C1 segment of cervical spinal cord (tissue), 14 donors: ENCODE measurements at places on chromosomes 2 and 18.

GRCh38 chr2:241321886-241322285 is 6.2 kb downstream of the SEPTIN2 start:
- DNase-seq: no peak

GRCh38 chr2:190576573-190576972 is 42.1 kb upstream of the NEMP2 start:
- no peak for DNase-seq

GRCh38 chr2:10003206-10004125 is 39.9 kb upstream of the KLF11 start:
- DNase-seq: no peak

- no peak for DNase-seq
These were observed 685.5 kb upstream of the FSHR start for GRCh38 chr2:49839818-49840217.

GRCh38 chr18:59109375-59109774 is 30.3 kb upstream of the SEC11C start:
- no peak for DNase-seq

DNA sequence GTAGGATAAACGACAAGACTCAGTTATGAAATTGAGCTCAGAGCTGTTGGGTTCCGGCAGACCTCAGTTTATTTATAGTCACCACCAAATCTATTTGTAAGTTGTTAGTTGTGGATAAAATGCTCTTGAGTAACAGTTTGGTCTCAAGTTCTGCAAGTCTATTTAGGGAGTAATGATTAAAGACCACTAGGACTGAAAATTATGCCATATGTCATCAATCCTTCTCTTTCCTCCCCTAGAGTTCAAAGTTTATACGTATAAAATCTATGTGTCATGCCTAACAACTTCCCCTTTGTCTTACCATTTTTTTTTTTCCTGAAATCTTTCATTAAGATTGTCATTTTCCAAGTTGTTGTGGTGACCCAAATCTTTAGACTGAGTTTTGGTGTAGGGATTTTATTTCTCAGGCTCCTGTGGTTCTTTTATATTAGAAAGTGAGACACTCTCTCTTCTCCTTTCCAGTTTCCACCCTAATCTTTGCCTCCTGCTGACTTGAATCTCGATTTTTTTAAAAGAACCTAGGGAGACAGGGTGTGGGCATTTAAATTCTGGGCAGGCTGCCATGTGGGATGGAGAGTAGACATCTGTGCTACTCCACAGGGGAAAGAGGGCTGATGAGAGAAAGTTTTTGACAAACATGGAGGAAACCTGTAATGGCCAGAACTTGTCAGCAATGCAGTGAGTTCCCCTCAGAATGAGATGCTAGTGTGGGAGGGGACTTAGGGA is 51.0 kb downstream of the LAMA3 start:
- DNase-seq: no peak

DNA sequence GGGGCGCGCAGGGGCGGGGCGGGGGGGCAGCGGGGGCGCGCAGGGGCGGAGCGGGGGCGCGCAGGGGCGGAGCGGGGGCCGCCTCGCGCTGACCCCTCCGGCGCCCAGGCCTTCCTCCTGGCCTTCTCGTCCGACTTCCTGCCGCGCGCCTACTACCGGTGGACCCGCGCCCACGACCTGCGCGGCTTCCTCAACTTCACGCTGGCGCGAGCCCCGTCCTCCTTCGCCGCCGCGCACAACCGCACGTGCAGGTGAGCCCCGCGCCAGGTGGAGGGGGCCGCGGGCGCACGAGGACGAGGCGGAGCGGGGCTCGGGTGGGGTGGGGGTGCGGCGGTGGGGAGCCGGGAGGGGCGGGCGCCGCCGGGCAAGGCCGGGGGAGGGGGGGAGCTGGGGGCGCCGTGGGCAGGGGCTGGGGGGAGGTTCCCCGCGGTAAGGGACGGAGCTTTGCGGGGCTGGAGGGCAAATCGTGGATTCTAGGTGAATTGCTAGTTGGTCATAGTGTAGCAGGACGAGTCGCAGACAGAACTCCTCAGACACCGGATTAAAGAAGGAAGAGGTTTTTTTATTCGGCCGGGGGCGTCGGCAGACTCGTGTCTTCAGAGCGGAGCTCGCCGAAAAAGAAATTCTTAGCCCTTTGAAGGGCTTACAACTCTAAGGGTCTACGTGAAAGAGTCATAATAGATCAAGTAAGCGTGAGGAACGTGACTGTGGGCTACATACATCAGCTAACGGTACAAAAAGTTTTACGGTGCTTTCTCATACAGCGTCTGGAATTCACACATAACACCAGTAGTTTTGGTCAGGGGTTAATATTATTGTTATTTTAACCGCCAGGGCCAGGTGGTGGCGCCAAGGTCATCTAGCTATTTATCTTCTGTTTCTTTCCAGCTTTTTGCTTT is 29.9 kb downstream of the ANO7 start:
- DNase-seq: peak; percentile 7
